Activated CD4-positive, CD25-positive, alpha-beta regulatory T cell treated with anti-CD3 and anti-CD28 coated beads, Interleukin-2, amount 50 U/mL, for 24 hours (primary cell): ENCODE measurements at places on chromosomes 16 and 17.

DNA sequence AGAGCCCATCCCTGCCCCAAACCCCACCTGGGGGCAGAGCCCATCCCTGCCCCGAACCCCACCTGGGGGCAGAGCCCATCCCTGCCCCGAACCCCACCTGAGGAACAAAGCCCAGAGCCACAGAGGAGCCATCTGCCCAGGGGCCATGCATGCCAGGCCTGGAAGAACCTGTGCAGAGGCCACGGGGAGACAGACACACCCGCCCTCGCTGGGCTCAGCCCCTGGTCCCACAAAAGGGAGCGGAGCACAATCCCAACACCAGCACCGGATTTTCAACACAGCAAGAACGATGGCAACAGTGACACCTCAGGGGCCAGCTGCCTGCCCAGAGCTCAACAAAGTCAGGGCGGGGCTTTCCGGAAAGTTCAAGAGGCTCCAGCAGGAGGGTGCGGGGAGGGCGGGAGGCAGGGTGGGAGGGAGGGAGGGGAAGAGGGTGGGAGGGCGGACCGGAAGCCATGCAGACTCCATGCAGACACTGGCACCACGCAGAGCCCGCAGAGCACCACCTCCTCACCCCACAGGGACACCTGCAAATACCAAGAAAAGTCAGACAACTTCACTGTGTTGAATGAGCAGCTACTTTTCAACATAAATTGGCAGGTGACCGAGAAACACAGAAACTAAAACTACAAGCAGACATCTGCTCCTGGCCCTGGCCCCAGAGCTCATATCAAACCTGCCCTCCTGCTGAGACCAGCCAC, 27.9 kb upstream of the C16orf95 start:
- peak; percentile 90 for ATAC-seq

- no peak for ATAC-seq
Measured at GRCh38 chr17:34307110-34307509, 12.1 kb upstream of the CCL8 start.

- no peak for ATAC-seq
Measured at GRCh38 chr17:2981325-2981724, 82.1 kb downstream of the OR1D5 start.

DNA sequence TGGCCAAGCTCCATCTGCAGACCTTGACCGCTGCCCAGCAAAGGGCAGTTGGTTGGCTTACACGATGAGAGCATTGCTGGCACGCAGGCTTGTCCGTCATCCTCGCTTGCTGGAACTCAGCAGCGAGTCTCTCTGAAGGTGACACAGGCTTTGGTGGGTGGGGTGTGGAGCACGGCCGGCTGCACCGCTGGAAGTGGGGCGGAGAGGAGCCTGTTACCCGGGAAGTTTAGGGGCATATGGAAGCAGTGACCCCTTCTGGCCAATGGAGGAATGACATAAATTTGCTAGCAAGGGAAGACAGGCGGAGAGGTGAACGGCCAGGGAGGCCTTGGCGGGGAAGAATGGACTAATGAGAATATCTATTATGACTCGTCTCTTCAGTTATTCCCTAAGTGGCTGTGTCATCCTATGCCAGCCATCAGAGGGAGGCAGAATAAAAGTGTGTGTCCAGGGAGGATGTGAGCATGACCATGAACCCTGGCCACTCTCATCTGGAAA, 65.9 kb upstream of the SDK2 start:
- no peak for ATAC-seq

DNA sequence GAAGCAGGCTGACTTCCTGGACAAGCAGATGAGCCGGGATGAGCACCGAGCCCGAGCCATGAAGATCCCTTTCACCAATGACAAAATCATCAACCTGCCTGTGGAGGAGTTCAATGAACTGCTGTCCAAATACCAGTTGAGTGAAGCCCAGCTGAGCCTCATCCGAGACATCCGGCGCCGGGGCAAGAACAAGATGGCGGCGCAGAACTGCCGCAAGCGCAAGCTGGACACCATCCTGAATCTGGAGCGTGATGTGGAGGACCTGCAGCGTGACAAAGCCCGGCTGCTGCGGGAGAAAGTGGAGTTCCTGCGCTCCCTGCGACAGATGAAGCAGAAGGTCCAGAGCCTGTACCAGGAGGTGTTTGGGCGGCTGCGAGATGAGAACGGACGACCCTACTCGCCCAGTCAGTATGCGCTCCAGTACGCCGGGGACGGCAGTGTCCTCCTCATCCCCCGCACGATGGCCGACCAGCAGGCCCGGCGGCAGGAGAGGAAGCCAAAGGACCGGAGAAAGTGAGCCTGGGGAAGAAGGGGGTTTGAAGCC, 11.0 kb downstream of the NFE2L1 start:
- ATAC-seq: no peak

DNA sequence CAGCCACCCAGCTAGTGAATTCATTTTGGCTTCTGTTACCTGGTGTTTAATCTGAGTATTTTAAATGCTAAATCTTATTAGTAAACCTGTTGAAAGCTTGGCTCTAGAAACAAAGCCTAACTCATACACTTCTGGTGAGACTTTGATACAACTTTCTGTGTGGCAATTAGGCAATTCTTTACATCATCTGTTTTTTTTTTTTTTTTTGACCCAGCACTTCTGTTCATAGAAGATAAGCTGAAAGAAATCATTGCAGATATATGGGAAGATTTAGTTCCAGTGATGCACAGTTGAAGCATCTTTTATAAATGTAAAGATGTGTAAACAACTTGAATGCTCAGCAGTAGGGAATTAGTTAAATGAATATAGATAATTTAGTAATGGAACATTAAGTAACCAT, 21.7 kb upstream of the ABCC11 start:
- no peak for ATAC-seq
